ENCODE measurements at places on chromosomes 6 and 20.

GRCh38 chr6:136920671-136921380, 1.3 kb upstream of the SLC35D3 start:
- no peak for DNase-seq

GRCh38 chr6:107784669-107785068, 39.4 kb downstream of the SCML4 start:
- DNase-seq, result no peak

DNA sequence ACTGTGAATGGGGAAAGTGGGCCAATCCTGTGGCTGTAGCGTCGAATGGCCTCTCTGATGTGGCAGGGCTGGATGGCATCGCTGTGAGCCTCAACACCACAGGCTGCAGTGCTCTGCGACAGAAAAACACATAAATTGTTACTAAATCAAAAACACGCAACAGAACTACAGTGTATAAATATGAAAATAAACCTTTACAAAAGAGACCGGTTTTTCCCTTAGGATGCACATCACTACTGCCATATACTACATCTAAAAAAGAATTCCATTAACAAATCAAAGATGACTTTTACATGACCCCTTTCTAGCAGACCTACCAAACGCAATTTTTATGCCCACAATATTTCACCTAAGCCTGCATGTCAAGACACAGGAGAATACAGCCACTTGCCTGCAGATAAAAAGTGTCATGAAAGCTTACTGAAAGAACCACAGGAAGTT, 395.5 kb upstream of the RUNX2 start:
- DNase-seq, result no peak

GRCh38 chr20:3749689-3750531, 17.4 kb downstream of the HSPA12B start:
- peak; percentile 46 for DNase-seq

- no peak for DNase-seq
Measured at GRCh38 chr20:31566658-31567379, 38.3 kb upstream of the ID1 start.

DNA sequence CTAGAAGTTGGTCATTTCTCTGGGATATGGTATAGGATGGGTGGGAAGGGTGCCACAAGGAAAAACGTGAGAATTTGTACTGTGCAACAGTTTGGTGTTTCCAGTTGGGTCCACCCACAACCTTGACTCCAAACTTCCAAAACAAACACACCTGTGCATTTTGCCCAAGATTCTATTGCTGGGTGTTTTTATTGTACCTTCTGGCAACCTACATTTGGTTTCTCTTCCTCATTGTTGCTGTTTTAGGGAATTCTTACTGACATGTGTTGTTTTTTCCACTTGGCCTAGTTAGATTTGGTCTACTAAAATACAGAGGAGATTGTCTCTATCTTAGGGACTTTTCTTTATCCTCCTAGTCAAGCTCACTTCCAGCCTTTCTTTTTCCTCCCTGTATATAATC, 16.7 kb downstream of the TULP4 start:
- no peak for DNase-seq

GRCh38 chr6:118203545-118203944, 296.5 kb downstream of the SLC35F1 start:
- no peak for DNase-seq
